ENCODE measurements at places on chromosomes 2 and 18.

DNA sequence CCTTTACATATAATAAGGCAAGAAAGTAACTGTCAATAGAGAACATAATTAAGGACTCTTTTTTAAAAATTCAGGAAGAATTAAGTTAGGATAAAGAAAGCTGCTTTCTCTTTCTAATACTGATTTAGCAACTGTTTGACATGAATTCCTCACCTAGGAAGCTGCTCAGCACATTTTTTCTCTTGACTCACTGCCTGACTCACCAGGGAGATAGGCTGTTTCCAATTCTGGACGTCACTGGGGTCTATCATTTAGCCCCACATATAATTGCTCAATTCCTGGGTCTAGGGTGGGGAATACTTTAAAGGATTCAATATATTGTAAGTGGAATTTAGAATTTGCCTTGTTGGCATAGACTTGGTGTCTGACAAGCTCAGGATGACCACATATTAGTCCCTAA lies 50.8 kb upstream of the UGP2 start:
- no peak for DNase-seq

DNA sequence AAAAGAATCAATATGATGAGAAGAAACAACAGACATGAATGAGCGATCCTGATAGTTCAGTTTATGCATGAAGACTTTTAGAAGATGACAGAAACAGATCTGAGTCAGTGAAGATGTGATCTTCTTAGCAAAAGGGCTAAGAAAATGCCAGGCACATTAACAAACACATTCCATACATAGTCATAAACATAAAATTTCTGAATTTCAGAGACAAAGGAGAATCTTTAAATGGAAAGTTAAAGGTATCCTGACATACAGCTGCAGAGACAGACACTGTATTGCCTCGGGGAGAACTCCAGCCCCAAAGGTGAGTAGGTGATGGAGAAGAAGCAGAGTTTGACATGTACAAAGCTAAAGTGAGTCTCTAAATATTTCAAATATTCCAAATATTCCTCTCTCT lies 40.6 kb upstream of the FN1 start:
- no peak for DNase-seq

DNA sequence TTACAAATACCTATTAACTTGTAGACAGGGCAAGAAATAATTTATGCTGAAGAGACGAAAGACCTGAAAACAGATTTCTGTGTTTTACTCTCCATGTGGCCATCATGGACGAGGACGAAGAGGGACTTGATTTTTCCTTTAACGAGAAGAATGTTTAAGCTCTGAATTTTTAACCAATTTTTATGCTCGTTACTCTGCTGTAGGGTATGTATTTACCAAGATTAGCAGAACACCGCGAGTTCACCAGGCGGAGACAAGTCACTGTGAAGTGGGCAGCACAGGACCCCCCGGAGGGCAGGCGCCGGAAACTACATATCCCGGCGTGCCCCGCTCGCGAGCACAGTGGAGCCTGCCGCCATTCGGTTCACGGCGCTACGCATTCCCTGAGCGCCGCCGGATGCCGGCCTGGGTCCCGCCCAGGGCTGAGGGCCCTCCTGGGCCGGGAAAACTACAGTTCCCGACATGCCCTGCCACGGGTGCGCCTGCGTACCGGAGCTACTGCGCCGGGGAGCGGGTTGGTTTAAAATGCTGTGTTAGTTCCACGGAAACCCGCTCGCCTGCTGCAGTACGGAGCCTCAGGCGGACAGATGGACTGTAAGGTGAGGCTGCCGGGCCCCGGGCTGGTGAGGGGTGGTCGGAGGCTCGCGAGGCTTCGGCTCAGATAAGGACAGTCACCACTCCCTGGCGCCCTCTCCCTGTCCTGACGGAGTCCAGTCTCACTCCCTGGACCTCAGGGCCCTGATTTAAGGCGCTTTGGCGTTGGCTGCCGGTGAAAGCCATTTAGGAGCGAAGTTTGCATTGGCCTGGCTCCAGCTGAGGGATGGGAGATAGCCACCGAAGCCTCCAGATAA lies at the start of gene CCDC150:
TSS of gene CCDC150 (plus strand) at position 536 of the 851 bp plus-strand sequence. CDS start at position 588, 52 bp downstream.
- peak; percentile 92 for DNase-seq

GRCh38 chr2:176763851-176764404 lies 448.7 kb upstream of the HNRNPA3 start:
- DNase-seq = peak; percentile 84

- no peak for DNase-seq
Measured at GRCh38 chr2:149068996-149069888, 30.7 kb downstream of the LYPD6B start.
